ENCODE measurements at places on chromosomes 1 and 21. TPM values are rescaled to one million over a fixed set of nuclear protein-coding genes. Genes with fewer than 3 reads are reported as not detected.

Gene REN
- total RNA-seq, result 0.54 TPM

GRCh38 chr1:11307852-11308251, 34.9 kb downstream of the UBIAD1 start:
- no peaks in the 10 kb centered on the region for H3K4me1 ChIP-seq
- H3K27me3 ChIP-seq, result peaks cover 18% of the 10 kb centered on the region
- H3K27ac ChIP-seq, result no peak overlapping the region
- no peaks in the 10 kb centered on the region for H3K36me3 ChIP-seq
- H3K4me3 ChIP-seq, result no peak overlapping the region

DNA sequence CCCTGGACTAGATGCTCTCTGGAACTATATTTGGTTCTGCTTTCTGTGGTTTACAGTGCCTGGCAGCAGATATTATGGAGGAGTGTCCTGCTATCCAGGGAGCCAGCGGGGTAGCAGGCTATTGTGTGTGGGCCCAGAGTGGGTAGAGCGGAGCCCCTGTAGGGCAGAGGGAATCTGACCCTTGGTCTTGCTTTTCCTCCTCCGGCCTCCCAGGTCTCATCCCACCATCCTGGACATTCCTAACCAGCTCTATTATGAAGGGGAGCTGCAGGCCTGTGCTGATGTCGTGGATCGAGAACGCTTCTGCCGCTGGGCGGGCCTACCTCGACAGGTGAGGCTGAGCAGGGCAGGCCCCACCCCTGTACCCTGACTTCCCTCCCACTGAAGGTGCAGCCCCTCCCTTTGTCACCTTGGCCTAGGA, 9.1 kb downstream of the RHOC start:
- H3K27ac ChIP-seq, result no peak overlapping the region
- peaks cover 21% of the 10 kb centered on the region for H3K4me1 ChIP-seq
- no peaks in the 10 kb centered on the region for H3K27me3 ChIP-seq

DNA sequence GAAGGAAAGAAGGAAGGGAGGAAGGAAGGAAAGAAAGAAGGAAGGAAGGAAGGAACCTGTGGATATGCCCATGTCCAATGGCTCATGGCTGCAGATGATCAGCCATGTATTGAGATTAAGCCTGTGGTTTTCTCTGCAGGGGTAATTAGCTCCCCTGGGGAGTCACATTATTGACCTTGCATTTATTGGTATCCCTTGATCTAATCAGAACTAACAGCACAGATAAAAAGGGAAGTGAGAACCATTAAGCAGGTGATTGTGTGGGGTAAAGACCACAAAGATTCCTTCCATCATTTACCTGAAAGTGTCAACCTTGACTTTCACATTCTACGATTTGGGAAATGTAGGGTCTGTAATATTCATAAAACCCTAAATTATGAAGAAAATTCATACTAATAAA, 390.7 kb downstream of the BRINP2 start:
- no peak overlapping the region for H3K27ac ChIP-seq
- H3K4me1 ChIP-seq, result no peaks in the 10 kb centered on the region
- H3K27me3 ChIP-seq, result no peaks in the 10 kb centered on the region
- DNase-seq, result no peak
- no peaks in the 10 kb centered on the region for H3K36me3 ChIP-seq

GRCh38 chr1:178183796-178184195, 89.9 kb downstream of the RASAL2 start:
- H3K4me1 ChIP-seq, result no peaks in the 10 kb centered on the region
- H3K36me3 ChIP-seq, result no peaks in the 10 kb centered on the region
- peak; percentile 2 for DNase-seq
- no peak overlapping the region for H3K27ac ChIP-seq
- H3K27me3 ChIP-seq, result no peaks in the 10 kb centered on the region
- no peak overlapping the region for H3K4me3 ChIP-seq

DNA sequence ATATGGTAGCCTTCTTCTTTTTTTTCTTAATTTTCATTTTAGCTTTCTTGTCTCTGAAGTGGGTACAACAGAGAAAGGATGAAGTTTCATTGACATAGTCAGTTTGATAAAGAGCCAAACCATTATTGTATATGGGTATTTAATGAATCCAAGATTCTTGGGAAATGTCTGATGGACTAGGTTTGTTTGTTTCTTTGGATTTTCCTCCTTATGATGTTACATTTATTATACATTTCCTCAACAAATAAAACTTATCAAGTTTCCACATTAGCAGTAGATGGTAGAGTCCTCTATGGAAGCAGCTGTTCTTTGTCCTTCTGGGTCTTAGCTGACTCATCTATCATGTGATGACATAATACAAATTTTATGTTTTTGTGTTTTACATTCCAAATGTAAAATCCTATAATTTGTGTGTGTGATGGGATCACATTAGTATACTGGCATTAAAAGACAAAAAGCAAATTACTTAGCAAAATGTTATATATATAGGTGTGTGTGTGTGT, 6.0 kb downstream of the COL24A1 start:
- no peak overlapping the region for H3K4me3 ChIP-seq
- no peaks in the 10 kb centered on the region for H3K36me3 ChIP-seq
- peaks cover 12% of the 10 kb centered on the region for H3K4me1 ChIP-seq
- no peaks in the 10 kb centered on the region for H3K27me3 ChIP-seq
- DNase-seq, result peak; percentile 53
- H3K27ac ChIP-seq, result no peak overlapping the region

DNA sequence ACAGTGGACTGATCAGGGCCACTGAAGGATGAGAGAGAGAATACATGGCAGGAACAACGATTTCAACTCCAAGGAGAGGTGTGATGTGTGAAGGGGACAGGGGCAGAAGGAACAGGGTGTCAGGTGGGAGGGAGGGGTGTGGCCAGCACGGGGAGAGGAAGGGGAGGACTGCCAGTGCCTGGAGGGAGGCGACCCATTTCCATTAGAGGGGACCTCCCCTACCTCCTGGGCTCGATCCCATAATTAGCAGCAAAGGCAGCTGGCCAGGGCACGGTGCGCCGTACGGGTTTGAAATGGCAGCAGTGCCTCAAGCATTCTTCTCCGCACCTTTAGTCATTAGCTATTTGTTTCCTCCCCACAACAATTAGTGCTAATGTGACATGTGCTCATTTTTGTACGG, 22.7 kb downstream of the CRYAA start:
- no peak overlapping the region for H3K27ac ChIP-seq
- DNase-seq, result no peak
- no peak overlapping the region for H3K4me3 ChIP-seq
- no peaks in the 10 kb centered on the region for H3K36me3 ChIP-seq

DNA sequence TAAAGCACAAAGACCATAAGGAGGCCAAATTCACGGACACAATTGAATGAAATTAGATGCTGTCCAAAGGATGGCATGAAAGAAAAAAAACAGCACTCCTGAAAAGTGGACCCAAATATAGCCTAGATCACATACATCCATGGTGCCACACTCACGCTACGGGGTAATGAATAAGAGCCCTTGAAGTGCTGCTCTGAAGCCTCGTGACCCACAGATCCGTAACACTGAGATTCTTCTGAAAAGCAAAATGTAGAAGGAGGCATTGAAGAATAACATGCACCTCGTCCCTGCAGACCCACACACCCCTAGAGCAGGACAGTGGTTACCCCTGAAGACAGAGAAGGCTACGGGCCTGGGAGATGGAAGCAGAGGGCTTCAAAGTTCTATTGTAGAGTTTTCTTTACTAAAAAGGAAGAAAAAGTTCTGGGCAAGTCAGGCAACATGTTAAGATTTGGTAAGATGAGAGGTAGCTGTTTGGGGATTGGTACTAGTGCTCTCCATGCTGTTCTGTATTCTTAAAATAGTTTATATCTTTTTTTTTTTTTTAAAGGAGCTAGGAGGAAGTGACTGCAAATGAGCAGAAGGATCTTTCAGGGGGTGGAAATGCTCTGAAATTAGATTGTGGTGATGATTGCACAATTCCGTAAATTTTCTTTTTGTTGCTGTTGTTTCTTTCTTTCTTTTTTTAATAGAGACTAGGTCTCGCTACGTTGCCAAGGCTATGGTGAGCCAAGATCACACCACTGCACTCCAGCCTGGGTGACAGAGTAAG, 4.1 kb upstream of the ITGB2 start:
- peaks cover 62% of the 10 kb centered on the region for H3K27me3 ChIP-seq
- peaks cover 19% of the 10 kb centered on the region for H3K4me1 ChIP-seq
- H3K27ac ChIP-seq, result no peak overlapping the region
- H3K36me3 ChIP-seq, result no peaks in the 10 kb centered on the region

All from IMR-90 (cell line).